GM12864 (cell line): ENCODE measurements at places on chromosomes 12 and 14.

GRCh38 chr12:116366824-116367223, 89.3 kb upstream of the MED13L start:
- DNase-seq, result no peak

DNA sequence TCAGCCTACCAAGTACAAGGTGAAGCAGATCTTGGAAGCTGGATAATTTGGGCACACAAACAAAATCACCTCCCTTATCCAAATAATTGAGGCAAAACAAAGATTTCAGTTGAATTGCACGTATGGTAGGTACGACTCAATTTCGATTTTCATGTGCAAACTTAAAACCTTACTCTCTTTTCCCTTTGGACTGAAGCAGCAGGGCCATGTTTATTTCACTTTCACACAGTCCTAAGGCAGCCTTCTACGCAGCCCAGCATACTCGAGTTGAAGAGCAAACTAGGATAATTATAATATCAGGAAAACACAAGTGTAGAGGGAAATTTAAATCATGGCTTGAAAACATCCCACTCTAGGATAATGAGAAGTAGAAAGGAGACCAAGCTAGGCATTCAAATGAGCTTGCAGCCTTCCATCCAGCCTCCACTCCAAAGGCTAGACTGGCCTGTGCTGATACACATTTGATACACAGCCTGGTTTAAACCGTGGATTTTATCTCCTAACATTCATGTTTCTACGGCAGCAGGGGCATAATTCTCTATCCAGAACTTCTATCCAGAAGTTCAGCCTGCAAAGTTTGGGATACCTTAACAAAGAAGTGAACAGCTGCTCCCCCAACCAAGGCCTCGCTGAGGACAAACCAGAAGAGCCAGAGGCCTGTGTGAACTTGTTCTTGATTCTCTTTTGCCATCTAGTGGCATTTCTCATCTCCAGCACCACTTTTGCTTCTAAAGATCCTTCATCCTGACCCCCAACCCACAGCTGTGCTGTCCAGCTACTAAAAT, 2.4 kb upstream of the RNASE7 start:
- peak; percentile 8 for DNase-seq

DNA sequence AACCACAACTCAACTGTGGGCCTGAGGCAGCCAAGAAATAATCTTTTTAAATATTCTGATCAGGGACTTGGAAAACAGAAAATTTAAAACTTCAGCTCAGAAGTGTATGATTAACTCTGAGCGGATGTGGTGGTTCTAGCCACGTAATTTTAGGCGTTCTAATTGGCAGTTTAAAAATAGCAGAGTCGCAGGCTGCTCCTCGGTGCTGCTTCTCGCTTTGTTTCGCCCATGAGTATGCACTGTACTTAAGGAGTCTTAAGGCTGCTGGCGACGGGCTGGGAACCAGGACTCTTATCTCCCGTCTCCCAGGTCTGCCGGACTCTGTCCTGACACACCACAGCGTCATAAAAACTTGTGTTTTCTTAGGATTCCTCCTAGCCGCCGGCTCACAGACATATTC, 113.4 kb upstream of the PELI2 start:
- DNase-seq, result peak; percentile 41

- DNase-seq, result no peak
Observed at GRCh38 chr12:96811083-96811482, 96.0 kb upstream of the NEDD1 start.

GRCh38 chr14:95040708-95041476, 116.4 kb downstream of the DICER1 start:
- DNase-seq, result no peak

GRCh38 chr12:13390381-13390861, 193.9 kb downstream of the EMP1 start:
- DNase-seq, result no peak

GRCh38 chr12:52244615-52244994, 11.6 kb downstream of the KRT7 start:
- no peak for DNase-seq

GRCh38 chr12:104494137-104494792, 37.5 kb downstream of the CHST11 start:
- DNase-seq, result no peak

GRCh38 chr12:42873401-42873800, 283.9 kb upstream of the PRICKLE1 start:
- no peak for DNase-seq

GRCh38 chr14:104438166-104438887, 141.2 kb upstream of the C14orf180 start:
- no peak for DNase-seq

GRCh38 chr14:76782885-76783566, 21.8 kb downstream of the VASH1 start:
- DNase-seq, result no peak

- no peak for DNase-seq
Observed at GRCh38 chr14:90698379-90698869, 117.8 kb downstream of the TTC7B start.

- no peak for DNase-seq
Observed at GRCh38 chr12:27424631-27425230, 21.8 kb upstream of the SMCO2 start.

DNA sequence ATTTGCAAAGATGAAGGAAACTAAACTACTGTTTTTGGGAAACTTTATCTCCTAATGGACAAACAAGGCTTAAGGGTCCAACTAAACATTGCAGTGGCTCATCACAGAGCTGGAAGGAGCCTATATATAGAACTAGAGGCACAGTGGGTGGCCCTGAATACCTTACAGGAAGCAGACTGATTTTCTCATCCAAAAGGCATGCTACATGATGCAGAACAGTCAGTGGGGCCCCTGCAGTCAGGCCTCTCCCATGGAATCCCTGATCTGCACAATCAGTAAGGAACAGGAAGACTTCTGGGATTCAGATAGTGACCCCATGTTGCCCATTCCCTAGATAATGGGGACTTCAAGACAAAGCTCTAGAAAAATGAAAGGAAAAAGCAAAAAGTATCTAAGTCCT, 1.9 kb upstream of the LLPH start:
- no peak for DNase-seq

- DNase-seq, result peak; percentile 44
Observed at GRCh38 chr12:52050758-52051541, at the start of gene NR4A1. Gene NR4A1 (plus strand): TSS chr12:52051442. CDS start chr12:52054329, 2,887 bp downstream.
